ENCODE measurements at places on chromosomes 1 and 21.

GRCh38 chr21:37075214-37075770, 2.2 kb downstream of the TTC3 start:
- no peak for DNase-seq

DNA sequence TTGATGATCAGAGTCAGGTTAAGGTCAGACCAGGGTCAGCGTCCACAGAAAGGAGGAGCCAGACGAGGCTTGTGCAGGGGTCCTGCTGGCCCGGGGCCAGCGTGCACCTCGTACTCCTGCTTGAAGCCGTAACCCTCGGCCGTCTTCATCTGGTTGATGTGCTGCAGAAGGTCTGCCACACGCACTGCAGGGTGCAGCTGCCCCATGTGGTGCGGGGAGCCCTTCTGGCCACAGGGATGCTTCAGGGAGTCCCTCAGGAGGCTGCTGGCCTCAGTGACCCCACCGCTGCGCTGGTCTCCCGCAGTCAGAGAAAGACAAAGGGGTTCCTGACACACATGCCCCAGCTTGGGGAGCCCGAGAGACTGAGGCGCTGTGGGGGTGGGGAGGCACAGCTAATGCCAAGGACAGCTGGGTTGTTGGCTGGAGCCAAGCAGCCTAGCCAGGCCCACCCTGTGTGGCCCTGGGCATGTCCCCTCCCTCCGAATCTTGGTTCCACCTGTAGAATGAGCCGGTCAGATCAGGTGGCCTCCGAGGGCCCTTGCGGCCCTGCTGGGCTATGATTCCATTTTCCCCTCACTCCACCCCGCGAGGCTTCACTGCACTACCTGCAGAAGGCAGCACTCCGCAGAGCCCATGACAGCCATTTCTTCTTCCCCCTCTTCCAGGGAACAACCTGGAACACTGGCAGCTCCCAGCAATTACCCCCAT, 251.9 kb downstream of the PTPRU start:
- DNase-seq = no peak

DNA sequence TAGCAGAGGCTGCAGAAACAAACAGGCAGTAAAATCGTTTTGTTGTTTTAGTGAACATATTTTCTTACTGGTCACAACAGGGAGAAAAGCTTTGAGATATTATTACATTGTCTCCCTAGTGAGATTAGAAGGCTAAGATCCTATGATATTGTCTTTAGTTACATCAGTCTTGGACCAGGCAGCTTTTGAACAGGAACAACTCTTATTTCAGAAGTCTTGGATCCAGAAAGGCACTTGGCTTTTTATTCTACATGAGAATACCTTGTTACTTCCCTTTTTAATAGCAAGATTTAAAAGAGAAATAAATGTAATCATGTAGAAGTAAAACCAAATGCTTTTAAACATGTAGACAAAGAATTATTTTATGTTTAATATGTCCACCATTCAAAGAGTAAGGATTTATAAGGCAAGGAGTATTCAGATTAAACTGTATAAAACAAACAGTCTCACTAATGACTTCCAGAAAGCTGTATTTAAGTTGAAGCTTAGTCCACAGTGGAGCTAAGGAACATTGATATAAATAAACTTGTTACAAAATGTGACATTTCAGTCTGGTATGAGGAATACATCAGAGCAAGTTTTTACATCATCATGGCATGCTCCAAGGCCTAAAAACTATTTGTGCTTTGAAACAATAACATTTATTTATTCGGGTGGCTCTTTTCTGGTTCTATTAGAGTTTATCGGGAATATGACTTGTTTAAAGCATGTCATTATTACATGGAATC, 72.2 kb downstream of the PHTF1 start:
- no peak for DNase-seq

DNA sequence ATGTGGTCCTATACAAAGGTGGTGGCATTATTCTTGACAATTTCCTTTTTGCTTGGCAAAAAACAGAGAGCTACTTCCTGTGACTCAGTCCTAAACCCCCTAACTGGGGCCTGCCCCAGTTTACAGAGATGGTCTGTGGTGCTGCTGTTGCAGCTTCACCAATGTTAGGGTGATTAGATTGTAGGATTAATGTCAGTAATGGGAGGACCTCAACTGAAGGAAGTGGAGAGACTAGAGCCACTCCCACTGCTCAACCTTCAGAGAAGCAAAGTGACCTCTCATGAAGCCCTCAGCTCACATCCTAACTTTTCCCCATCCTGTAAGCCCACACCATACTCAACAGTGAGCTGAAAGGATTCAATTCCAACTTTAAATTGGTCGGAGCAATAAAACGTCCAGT, 3.6 kb downstream of the S100A6 start:
- DNase-seq = no peak

DNA sequence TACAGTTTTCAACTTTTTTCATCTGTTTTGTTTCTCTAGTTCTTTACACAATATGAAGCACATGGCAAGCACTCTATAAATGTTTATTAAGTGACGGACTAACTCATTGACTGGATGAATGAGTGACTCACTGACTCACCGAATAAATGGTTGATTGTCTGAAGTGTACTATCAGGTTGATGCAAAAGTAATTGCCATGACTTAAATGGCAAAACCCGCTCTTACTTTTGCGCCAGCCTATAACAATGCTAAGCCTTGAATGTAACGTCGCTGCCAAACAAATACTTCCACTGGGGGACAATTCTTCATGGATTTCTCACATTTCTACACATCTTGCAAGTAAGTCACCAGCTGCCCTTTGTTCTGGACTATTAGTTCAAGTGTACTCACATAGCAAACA, 109.0 kb upstream of the KCTD3 start:
- DNase-seq = no peak

DNA sequence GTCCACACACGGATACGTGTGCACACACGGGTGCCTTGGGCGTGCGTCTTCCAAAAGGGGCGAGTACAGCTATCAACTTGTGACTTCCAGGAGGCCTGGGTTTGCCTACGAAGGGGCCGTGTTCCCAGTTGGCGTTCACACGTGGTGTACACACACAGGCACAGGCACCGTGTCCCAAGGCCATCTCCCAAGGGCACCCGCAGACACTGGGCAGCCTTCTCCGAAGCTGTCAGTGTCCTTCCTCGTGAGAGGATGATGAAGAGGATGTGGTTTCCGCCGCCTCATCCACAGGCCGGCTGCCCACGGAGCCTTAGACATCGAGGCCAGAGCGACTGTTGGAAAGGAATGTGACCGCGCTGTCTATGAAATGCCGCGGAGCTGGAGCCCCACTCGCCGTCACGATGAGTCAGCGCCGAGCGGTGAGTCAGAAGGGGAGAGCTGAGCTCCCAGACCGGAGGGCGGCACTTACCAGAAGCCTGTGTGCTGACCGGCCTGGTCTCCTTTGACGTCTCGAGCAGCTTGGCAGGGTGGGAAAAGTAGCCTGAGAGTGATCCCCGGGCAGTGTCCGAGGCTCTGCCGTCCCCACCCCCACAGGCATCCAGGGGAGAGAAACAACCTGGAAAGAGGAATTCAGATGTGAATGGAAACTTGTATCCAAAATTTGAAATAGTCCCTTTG, 141.4 kb upstream of the ARHGEF16 start:
- DNase-seq = no peak

GRCh38 chr1:246036175-246036574, 470.9 kb downstream of the SMYD3 start:
- no peak for DNase-seq

GRCh38 chr1:230696722-230697437, 17.0 kb downstream of the AGT start:
- no peak for DNase-seq

DNA sequence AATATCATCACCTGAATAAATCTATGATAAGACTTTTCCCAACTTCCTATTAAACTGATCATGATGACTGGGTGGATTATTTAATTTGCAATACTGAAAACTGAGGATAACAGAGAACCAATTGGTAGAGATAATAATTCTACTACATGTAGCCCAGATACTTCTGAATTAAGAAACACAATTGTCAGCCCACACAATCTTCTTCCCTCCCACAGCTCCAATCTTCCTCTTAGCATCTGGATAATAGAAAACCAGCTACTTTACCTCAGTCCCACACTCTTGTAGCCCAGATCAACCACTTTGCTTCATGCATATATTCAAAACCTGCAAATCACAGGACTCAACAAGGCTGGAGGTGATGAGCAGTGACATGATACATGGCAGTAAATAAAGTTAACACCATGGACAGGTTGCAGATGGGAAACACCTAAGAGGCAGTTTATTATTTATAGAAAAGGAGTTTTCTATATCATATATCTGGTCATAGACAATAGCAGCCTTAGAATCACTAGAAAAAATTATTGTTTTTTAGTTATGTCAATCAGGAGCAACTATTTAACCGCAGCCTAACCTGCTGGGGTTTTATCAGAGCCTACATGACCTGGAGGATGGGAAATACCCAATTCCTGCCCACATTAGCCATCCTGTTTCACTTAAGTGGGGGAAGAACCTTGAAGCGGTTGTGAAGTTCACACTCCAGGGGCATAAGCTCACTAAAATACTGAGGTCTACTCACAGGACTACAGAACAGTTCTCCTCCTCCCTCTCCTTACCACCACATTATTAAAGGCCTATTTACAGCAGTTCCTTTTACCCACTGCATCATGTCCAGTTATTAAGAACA, 16.7 kb downstream of the FRRS1 start:
- DNase-seq = no peak

- DNase-seq = no peak
Measured at GRCh38 chr1:101178341-101178687, 58.5 kb upstream of the S1PR1 start.

DNA sequence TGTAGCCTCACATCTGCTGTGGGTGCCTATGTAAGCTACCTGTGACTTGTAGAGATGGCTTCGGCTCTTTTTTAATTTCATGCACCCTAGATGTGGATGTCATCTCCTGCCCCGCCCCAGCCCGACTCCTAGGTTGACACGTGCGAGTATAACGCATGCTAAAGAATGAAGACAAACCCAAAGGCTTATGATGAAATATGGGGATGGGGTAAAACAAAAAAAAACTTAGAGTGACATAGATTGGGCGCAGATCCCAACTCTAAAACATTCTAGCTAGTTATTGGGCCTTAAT, 613 bp upstream of the ERO1B start:
- peak; percentile 9 for DNase-seq

DNA sequence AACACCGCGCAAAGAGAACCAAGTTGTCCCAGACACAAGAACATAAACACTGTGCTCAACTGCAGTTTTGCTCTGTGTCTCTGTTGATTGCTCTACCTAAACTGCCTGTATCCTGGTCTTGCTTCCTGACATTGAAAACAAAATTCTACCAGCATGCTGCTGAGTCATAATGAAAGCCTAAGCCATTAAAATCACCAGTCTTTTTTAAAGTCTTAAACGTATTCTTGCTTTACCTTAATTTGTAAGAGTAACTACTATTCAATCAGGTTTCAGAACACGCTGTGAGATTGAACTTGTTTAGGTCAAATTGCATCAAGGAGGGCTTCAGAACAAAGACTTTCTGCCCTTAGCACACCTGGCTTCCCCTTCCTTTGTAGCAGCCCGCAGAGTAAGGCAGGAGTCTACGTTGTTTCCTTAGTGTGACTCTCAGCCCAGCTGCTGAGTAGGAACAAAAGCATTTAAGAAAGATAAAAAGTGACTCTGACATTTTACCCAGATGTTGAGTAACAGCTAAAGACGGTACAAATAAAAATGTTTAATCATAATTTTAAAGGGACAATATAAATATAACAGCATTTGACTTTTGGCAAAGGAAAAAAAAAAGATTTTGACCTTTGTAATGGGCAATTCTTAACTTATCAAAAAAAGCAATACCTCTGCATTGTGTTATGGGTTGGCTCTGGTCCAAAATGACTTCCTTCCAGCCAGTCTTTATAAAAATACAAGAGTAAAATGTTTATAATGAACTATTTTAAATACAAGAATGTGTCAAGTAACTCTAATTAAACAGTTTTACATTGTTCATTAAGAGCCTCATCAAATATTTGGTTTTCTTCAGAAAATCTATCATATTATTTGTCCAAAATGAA, 186.9 kb upstream of the ADGRL4 start:
- DNase-seq = no peak

DNA sequence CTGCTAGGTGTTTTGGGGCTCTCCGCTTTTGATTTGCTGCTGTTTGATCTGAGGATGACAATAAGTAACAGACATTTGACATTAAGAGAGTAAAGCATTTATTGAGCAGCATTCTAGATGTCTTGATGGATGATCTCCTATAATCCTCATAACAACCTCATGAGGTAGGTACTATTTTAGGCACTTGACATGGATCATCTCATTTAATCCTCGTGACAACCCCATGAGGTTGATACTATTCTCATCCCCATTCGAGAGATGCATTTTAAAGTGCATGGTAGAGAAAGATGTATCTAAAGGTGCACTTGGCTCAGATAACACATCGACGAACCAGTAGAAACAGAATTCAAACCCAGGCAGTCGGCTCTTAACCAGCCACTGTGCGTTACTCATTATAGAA, 26.6 kb downstream of the TCEA3 start:
- no peak for DNase-seq
